ENCODE measurements at places on chromosomes 3 and 15.
A peak's percentile ranks its signal among the peaks of the same experiment; 100 is the strongest.

- DNase-seq: no peak
These were observed 46.0 kb downstream of the MFSD1 start for GRCh38 chr3:158847885-158848284.

GRCh38 chr3:53215816-53216215, 40.0 kb downstream of the TKT start:
- DNase-seq: no peak

DNA sequence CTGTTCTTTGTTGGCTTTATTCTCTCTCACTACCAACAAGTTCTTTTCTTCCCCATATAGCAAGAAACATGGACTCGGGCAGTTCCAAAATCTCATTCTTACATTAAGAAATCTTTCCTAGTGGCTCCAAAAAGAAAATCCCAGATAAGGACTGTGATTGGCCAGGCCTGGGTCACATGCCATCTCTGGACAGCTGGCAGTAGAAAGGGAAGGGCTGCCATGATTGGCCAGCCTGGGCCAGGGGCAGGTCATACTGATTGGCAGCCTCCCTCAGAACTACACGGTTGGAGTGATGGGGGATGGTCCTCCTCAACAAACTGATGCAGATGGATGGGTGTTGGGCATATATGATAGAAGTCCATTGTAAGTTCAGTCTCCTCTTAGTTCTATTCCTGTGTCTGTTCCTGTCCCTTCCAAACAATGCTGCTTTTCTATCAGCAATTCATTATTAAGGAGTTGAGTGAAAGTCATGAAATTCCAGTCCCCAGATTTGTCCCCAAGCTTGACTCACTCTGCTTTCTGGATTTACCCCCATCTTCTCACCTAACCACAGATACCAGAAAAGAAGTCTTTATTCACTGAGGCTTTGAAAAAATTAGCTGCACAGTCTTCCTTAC, 175.5 kb downstream of the ATG7 start:
- no peak for DNase-seq

GRCh38 chr15:81043281-81043934, 42.7 kb downstream of the TLNRD1 start:
- DNase-seq: no peak

DNA sequence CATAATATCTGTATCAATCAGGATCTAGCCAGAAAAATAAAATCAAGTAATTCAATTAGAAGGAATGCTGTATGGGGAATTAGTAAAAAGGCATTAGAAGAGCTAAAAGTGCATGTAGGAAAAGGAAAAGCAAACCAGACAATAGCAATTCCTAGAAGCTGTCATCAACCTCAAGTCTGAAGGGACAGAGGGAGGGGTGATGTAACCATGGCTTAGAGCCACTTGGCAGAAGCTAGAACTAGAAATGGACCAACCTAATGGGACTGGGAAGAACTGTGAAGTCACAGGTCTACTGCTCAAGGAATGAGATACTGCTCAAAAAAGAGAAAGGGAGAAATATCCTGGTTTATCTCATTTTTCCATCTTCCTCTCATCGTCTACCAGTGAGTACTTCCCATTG, 590.7 kb upstream of the SGO1 start:
- no peak for DNase-seq

- no peak for DNase-seq
These were observed 8.8 kb upstream of the GNAT1 start for GRCh38 chr3:50182533-50183099.

DNA sequence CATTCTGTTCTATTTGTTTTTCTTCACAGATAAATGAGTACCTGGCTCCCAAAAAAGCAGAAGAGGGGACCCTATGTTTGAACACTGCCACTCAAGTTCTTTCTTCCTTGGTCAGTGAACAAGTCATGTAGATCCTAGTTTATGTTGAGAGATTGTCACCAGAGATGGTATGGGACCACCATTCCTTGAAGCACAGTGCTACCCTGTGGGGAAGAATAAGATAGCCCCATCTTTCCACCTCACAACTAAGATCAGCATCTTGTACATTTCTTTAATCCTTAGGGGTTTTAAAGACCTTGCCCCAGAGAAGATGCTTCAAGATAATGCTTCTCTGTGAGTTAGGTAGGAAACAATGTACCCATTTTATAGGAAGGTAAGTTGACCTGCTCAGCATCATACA, 233.5 kb upstream of the WNT5A start:
- peak; percentile 20 for DNase-seq

GRCh38 chr3:109553591-109554371, 216.4 kb upstream of the DPPA4 start:
- no peak for DNase-seq

DNA sequence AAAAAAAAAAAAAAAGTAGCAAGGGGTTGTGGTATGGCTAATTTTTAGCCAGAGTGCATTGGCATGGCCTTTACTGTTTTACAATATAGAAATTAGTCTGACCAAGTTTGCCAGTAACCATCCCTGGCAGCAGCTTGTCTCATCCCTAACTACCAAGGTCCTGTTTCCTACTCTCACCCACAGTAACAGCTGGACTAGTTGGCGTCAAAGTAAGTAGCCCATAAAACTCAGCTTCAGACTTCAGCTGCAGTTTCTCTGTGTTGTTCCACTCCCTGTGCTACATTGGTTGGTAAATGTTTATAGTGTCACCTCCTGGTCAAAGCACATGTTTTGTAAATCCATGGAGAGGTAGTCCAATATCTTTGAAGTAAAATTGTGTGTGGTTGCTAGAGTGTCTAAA, 691.3 kb downstream of the ZPLD1 start:
- DNase-seq: no peak

DNA sequence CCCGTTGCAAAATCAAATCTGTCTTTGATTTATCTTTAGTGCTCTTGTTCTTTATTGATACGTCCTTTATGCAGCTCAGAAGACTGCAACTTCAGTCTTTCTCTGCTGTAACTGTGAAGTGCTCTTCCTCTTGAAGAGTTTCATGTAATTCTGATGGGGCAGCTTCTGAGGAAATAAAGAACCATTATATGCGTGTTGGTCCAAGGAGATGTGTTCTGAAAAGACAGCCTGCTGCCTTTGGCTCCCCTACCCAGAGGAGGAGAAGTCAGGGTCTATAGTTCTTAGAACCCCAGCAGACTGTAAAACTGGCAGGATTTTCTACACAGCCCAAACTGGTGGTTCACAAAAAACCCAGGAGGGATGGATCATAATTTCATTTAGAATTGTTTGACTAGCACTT, 22.4 kb upstream of the ABHD10 start:
- DNase-seq: no peak
